Activated CD4-positive, alpha-beta T cell treated with anti-CD3 and anti-CD28 coated beads for 36 hours (primary cell): ENCODE measurements at places on chromosomes 5 and 9. TPM values are rescaled to one million over a fixed set of nuclear protein-coding genes. Genes with fewer than 3 reads are reported as not detected.

DNA sequence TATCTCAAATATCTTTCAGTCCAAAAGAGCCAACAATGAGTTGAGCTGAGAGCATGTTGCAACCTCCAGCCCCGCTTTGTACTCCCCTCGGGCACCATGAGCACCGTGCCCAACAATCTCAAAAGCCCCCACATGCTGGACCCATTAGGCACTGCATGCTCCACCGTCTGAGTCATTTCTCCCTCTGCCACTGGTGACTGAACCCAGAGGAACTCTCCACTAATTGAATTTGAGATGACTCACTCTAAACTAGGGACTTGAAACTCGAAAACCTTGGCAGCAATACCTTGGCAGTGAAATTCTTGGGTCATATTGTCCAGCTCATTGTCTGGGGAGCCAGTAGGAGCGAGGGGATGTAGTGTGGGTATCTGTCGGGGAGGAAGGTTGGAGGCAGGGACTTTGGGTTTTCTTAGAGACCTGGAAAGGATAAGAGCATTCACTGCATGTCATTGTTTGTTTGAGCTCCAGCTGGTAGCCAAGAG lies 49.9 kb upstream of the SLIT3 start:
- DNase-seq = no peak

Gene CNTFR
- total RNA-seq = not detected

- peak; percentile 48 for DNase-seq
Observed at GRCh38 chr5:143065185-143065965, 295.2 kb downstream of the ARHGAP26 start.

Gene TEX48
- total RNA-seq = 0.69 TPM

Gene PTPRD
- not detected for total RNA-seq

GRCh38 chr5:168409591-168410458 lies 76.4 kb upstream of the RARS1 start:
- peak; percentile 53 for DNase-seq

DNA sequence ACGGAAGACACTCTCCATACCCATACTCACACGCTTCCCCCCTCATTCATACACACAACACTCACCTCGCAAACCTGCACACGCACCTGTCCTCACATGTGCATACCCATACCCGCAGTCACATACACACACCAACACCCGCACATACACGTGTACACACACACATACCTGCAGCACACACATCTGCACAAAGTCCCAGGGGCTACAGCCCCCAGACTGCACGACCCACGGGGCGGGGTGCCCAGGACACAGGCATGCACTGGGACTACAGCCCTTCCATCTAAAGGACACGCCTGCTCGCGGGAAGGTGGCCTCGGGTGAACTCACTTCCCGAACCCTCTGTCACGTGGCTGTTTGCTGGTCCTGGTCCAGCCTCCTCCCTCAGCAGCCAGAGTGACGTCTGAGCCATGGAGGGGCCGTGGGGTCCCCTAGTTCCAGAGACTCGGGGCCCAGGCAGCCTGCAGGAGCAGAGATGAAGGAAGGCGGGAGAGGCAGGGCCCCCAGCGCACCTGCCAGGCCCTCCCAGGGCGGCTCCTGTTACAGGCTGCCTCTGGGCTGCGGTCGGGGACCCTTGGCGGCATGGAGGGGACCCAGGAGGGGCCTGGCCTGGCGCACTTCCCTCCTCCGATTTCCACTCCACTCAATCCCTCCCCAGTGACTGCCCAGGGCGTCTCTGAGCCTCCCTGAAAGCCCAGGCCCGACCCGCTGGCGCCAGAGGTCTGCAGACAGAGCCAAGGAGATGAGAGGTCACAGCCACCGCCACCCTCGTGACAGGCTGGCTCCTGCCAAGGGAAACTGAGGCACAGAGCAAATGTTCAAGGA lies 8.1 kb downstream of the SLC12A7 start:
- DNase-seq = peak; percentile 36

GRCh38 chr9:123876750-123877149 lies 53.2 kb downstream of the DENND1A start:
- no peak for DNase-seq

DNA sequence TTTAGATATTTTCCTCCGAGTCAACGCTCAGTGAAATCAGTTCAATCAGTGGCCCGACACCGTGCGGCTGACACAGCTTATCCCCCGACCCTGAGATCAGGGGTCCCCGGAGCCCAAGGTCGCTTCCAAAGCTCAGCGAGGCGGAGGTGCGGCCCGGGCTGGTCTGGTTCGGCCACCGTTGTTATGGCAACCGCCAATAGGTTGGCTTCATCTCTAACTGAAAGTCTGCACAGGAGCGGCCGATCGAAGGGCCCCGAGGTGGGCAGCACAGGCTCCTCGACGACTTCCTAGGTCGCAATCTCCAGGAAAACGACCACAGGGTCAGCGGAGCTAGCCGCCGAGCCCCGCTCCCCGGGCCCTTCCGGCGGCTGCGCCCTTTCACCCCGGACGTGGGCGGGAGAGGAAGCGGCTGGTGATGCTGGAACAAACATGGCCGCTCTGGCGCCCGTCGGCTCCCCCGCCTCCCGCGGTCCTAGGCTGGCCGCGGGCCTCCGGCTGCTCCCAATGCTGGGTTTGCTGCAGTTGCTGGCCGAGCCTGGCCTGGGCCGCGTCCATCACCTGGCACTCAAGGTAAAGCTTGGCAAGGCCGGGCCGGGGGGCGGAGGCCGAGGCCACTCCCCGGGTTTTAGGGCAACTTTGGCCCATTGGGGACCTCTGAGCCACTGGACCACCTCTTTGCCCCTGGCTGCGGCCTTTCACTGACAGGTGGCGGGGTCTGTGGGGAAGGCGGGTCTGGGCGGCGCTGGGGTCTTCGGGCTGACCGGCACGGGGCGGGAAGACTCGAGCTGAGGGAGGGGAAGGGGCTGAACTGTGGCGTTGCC lies at the start of gene GPR107:
Gene GPR107, plus strand, starts transcription at position 403 of the 821 bp plus-strand sequence. Its CDS starts 27 bp downstream, at position 430.
- DNase-seq = peak; percentile 91

- no peak for DNase-seq
Observed at GRCh38 chr5:80217667-80218066, 38.2 kb downstream of the SERINC5 start.
